Stimulated activated CD4-positive, alpha-beta T cell treated with anti-CD3 and anti-CD28 coated beads, Interleukin-2, amount 100 ng/mL, for 48 hours (primary cell): ENCODE measurements at places on chromosomes 12 and 14.
A peak's percentile ranks its signal among the peaks of the same experiment; 100 is the strongest.

DNA sequence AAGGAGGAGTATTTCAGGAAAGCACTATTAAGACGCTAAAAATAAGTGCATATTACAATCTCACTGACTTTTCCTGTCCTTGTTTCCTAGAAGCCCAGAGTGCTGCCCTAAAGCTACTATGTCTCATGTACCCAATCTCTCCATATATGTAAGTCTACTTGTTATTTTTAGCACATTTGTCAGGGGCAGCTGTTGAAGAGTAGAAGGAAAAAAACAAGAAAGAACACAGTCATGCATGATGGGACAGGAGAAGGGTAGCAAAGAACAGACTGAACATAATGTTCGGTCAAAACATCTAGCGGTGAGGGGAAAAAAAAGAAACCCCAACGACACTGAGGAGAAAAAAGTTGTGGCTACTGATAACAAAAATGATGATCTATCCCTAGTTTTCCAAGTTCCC lies 14.3 kb downstream of the YBX3 start:
- no peak for DNase-seq

- peak; percentile 61 for DNase-seq
These were observed at the start of gene ANKLE2 for GRCh38 chr12:132761032-132761920. ANKLE2 (minus strand) TSS chr12:132761832; CDS start chr12:132761798, 34 bp downstream.

GRCh38 chr14:26344596-26344995 lies 253.2 kb downstream of the NOVA1 start:
- DNase-seq = no peak

GRCh38 chr12:114919479-114919878 lies 235.5 kb upstream of the TBX3 start:
- DNase-seq = no peak

DNA sequence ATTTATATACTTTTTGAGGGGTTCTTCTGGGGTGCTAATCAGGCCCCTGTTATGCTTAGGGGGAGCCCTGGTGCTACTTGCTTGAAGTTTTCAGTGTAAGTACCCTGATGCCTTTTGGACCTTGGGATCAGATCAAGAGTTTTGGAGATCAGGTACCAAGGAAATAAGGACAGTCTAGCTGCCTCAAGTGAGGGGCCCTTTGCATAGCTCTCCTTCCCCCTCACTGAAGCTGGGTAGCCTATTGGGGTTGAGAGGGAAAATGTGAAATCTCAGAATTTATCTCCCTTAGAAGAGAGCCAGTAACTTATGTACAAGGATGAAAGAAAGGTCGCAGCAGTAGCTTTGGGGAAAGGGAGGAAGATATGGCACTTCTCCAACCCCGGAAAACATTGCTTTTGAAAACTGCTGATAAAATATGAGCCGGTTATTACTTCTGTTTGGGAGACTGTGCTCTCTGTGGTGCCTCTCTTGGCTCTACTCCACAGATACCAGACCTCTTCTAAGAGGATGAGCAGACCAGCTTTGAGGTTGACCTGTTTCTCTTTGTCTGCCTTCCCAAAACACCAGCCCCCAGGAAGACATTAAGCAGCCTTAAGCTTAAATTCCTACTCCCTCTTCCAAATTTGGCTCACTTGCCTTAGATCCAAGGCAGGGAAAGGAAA lies 8.8 kb upstream of the AMHR2 start:
- DNase-seq = no peak

GRCh38 chr14:89493877-89494634 lies 77.0 kb upstream of the FOXN3 start:
- DNase-seq = no peak

DNA sequence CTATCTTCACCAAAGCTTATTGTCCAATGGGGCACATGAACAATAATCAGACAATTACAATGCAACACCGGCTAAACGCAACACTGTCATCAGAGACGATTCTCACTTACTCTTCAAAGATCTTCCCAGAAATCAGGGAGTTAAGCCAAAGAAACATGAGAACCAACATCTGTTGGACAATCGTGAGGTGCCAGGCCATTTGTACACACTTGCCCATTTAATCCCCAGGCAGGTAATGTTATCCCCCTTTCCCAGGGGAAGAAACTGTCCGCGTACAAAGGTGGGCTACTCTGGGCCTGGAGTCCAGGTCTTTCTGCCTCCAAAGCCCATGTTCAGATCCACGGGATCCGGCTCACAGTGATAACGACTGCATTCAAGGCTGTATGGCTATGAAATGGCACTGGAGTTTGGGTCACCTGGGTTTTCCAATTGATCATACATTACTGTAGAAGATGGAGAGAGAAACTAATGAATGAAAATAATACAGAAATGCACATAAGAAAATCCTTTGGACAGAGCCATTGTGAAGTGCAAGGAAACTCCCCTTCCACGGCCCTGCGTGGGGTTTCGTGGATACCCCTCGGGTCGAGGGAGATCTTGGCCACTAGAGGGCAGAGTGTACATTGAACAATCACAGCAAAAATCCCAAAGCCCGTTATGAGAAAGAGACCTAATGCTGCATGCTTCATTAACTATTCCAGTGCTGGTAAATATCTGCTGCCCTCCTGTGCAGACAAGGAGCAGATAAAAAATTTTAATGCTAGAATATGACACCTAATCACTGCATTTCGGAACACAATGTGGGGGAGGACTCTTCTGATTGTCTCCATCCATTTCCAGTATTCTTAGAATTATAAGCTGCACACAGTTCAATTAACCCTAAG lies 111.4 kb downstream of the EGLN3 start:
- peak; percentile 49 for DNase-seq

GRCh38 chr12:9864913-9865675 lies 4.1 kb downstream of the CLEC2B start:
- no peak for DNase-seq
